Stimulated activated CD8-positive, alpha-beta memory T cell treated with anti-CD3 and anti-CD28 coated beads, Interleukin-12 subunit alpha, Interleukin-12 subunit beta, amount 100 ng/mL, for 4 hours (primary cell): ENCODE measurements at places on chromosomes 13 and 19.

- no peak for DNase-seq
Observed at GRCh38 chr19:35909684-35910035, 1.6 kb upstream of the TYROBP start.

GRCh38 chr13:64457976-64458375 lies 2772.2 kb downstream of the PCDH9 start:
- DNase-seq, result no peak

DNA sequence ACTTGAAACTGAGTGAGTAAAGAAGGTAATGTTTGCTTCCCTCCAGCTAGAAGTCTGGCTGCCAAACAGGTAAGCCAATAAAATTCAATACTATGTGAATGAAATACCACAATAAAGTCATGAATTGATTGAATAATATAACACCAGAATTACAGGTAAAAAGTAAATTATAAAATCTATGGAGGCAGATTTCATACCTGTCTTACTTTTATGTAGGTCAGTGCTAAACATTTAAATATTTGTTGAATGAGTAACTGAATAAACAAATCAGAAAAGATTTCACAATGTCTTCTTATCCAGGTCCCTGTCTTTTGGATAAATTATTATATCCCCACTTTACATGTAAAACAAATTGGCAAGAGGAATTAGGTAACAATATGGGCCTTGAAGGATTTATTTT lies 62.7 kb downstream of the MICU2 start:
- no peak for DNase-seq

GRCh38 chr19:44278181-44278690 lies 18.6 kb downstream of the ZNF233 start:
- DNase-seq, result no peak

- DNase-seq, result no peak
Observed at GRCh38 chr13:72218966-72219365, 352.0 kb upstream of the DACH1 start.

GRCh38 chr13:58126496-58126895 lies 495.0 kb downstream of the PCDH17 start:
- DNase-seq, result no peak

DNA sequence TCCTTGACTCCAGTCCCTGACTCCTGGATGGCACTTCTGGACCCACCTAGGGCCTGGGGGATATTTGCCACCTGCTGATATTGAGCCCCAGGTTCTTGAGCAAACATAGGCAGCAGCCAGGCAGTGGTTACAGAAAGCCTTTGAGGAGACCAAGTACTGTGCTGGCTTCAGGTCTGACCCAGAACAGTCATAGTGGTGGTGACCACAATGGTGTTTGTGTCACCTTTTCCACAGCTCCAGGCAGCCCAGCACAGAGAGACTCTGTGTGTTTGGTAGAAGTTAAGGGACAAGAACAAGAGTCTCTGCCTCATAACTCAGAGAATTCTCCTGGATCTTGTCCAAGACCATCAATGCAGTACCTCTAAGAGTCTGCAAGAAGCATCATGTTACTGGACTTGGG lies 14.6 kb upstream of the CLC start:
- DNase-seq, result no peak

DNA sequence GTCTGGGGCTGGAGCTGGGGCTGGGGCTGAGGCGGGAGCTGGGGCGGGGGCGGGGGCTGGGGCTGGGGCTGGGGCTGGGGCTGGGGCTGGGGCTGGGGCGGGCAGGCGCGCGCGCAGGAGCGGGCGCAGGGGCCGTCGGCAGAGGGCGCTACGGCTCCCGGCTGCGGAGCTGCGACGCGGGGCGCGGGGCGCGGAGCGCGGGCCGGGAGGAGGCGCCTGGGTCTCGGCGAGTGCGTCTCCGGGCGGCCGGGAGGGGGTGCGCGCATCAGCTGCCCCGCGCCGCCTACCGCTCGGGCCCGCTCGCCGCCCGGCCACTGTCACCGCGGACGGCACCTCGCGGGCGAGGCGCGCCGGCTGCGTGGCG lies 422 bp upstream of the MTUS2 start:
- DNase-seq, result peak; percentile 13

DNA sequence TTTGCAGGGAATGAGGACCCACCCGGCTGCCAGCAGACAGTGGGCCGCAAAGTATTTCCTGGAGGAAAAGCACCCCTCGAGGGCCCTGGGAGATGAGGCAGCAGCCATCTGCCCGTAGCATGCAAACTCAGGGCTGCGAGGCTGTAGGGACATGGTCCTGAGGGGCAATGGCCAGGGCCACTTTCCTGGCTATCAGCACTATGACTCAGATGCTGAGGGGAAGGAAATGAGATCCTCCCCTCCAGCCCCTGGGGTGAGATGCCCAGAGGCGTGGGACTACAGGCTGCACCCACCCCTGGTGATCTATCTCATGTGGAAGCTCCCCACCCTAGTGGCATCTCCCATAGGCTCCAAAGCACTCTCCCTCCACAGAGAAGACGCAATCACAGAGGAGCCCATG lies 80.1 kb downstream of the SLC7A1 start:
- DNase-seq, result no peak

GRCh38 chr19:2883686-2884439 lies 16.7 kb downstream of the ZNF556 start:
- DNase-seq, result no peak

DNA sequence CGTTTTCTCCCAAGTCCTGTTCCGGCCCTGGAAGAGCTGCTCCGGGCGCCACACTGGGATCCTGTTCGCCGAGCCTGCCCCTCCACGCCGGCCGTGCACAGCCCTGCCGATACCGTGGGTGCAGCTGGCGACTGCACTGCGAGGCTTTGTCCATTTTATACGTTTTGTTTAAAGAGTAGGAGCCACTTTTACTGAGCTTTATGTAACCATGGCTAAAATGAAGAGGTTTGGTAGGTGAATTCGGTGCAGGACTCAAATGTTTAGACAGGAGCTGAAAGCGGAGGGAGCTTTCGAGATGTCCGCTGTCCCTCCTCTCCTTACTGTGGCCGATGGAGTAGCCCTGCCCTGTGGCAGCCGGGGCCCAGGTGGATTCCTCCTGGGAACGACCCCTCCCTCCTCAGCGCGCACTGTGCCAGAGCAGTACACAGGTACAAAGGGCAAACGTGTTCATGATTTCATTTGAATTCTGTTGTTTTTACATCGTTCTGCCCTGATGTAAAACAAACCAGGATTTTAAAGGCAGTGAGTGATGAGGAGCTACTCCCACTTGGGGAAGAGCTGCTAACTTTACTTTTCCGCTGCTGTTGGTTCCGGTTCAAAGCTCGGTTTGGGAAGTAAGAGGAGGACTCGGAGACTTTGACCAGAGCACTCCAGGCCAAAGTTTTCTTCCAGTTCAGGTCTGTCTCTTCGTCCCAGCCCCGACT lies 1.7 kb downstream of the COL4A2 start:
- DNase-seq, result no peak

DNA sequence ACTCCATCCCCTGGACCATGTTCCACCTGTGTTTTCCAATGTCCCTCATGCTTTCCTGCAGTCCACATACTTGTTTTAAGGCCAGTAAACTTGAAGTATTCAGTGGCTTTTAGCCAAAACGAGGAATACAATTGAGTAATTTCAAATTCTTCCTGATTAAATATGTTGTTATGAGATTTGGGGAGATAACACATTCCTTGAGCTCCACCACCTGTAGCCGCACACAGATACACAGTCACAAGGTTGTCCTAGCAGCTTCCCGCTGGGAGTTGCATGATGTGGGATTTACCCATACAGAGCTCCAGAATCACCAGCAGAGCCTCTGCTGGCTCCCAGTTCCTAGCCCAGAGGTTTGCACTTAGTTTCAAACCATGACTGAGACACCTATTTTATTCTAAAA lies 53.6 kb upstream of the FRY start:
- no peak for DNase-seq

DNA sequence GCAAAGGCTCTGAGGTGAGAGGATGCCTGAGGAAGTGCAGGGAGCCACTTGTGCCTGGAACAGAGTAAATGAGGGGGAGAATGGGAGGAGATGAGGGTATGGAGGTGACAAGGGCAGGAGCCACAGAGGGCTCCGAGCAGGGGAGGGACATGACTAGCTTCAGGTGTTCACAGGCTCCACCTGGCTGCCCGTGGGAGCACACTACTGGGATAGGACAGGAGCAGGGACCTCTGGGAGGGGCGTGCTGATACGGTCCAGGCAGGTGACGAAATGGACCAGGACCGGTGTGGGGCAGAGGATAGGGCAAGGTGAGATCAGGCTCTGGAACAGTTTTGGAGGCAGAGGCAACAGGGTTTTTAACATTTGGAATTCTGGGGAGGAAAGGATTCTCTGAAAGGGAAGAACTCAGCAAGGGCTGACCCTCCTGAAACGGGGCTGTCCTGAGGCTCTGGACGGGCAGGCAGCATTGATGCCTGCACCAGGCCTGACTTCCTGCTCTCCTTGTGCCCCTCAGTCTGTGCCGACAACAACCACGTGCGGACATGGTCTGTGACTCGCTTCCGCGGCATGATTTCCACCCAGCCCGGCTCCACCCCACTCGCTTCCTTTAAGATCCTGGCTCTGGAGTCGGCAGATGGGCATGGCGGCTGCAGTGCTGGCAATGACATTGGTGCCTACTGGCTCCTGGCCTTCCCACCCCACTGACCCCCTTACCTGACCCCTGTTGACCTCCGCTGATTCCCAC lies 11.6 kb downstream of the SHKBP1 start:
- DNase-seq, result no peak

- no peak for DNase-seq
Observed at GRCh38 chr13:62502588-62502987, 1086.9 kb upstream of the PCDH20 start.

- DNase-seq, result no peak
Observed at GRCh38 chr13:83987394-83987793, 105.1 kb upstream of the SLITRK1 start.

- no peak for DNase-seq
Observed at GRCh38 chr13:72960541-72960940, 98.3 kb upstream of the KLF5 start.

DNA sequence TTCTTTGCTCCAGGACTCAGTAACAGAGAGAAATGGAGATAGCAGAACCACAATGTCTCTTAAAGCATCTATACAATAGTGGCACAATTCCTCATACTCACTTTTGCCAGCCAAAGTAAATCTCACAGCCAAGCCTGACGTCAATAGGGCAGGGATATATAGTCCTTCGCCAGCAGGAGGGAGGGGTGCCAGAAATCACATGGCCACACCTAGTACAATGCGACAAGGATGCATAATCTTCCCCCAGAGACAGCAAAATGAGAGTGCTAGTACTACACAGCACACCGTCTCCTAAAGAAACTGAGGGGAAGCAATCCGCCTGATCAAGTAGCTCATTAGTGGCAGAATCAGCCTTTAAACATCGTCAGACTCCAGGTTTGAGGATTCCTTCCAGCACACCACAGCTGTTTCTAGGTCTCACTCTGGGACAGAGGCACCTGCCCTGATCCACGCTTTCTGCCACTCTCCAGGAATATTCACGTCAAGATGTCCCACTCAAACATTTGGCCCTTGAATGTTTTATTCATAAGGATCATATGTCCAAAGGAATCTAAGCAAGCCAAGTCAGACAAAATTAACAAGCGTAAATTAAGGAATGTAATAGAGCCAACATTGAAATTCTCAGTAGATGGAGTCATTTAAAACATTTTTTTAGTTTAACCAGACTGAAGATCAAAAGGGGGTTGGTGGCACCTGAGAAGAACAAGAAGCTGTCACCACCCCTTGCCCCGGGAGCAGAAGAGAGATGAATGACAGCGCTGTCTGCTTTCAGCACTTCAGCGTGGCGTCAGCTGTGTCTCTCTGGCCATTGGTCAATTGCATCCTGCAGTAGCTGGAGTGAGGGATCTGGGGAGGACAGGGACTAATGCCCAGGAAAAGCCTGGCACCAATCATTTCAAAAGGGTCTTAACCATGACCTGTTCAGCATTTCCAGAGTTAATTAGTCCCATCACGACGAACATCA lies 63.5 kb upstream of the SERP2 start:
- DNase-seq, result no peak

DNA sequence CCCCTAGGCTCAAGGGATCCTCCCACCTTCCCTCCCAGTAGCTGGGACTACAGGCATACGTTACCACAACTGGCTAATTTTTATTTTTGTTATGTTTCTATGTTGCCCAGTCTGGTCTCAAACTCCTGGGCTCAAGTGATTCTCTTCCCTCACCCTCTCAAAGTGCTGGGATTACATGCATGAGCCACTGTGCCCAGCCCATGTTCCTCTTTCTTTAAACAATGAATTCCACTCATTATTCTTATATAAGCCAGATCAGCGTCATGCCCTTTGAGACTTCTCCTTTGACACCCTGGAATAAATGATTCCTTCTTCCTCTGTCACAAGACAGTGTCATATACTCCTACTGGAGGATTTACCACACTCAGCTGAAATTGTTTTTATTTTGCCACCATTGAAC lies 519.9 kb upstream of the SPRY2 start:
- no peak for DNase-seq

- DNase-seq, result peak; percentile 35
Observed at GRCh38 chr19:35247526-35248309, 1.1 kb upstream of the LSR start.

GRCh38 chr19:41928754-41929535 lies 696 bp upstream of the ERFL start:
- no peak for DNase-seq

- no peak for DNase-seq
Observed at GRCh38 chr13:91017031-91017668, 330.3 kb upstream of the MIR17HG start.

DNA sequence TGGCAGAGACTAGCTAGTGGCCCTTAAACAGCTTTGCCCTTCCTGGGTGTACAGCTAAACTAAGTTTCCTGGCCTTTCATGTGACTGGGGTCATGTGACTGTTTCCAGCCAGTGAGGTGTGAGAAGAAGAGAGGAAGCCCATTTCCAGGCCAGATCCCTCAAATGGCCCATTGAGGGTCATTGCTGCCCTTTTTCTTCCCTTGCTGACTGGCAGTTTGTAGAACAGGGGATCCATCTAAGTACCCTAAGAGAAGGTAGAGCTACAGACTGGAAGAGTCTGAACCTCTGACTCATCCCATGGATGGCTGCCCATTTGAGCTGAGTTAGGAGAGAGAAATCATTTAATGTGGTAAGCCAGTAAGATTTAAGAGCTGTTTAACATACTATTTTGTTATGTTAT lies 2.8 kb downstream of the SWSAP1 start:
- no peak for DNase-seq

GRCh38 chr13:48068952-48069351 lies 26.0 kb downstream of the MED4 start:
- DNase-seq, result no peak

DNA sequence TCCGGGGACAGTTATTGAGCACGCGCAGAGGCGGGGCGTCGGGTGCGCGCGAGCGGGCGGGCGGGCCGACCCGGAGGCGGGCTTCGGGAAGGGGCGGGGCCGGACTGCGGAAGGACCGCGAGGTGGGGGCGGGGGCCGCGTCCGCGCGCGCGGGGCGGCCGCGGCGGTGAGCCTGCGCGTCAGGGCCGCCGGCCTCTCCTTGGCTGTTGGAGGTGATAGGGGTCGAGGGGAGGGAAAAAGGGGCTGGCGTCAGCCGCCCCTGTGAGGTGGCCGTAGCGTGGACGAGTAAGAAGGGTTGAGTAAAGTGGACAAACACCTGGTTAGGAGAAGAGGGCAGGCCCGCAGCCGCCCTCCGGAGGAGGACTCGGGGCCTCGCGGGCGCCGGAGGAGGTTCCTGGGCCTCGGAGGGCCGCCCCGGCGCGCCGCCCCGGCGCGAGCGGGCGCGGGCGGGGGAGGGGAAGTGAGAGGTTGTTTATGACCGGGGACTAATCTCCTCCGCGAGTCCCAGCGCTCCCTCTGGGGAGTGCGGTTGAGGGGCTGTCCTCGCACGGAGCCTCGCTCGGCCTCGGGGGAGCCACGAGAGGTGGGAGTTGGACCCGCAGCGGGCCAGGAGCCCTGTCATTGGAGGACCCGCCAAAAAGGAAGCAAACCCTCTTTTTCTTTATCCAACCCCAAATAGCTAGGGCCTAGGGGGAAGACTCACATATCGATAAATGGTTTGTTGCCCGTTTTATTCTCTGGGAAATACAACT lies 547 bp upstream of the INTS6 start:
- DNase-seq, result peak; percentile 78
